Islet precursor cell (in vitro differentiated cells): ENCODE measurements at places on chromosomes 11 and 22.
A peak's percentile ranks its signal among the peaks of the same experiment; 100 is the strongest.

GRCh38 chr11:130675917-130676316, 227.5 kb downstream of the ADAMTS15 start:
- DNase-seq, result no peak

- DNase-seq, result peak; percentile 86
These were observed 18.1 kb upstream of the BDNF start for GRCh38 chr11:27718346-27718862.

DNA sequence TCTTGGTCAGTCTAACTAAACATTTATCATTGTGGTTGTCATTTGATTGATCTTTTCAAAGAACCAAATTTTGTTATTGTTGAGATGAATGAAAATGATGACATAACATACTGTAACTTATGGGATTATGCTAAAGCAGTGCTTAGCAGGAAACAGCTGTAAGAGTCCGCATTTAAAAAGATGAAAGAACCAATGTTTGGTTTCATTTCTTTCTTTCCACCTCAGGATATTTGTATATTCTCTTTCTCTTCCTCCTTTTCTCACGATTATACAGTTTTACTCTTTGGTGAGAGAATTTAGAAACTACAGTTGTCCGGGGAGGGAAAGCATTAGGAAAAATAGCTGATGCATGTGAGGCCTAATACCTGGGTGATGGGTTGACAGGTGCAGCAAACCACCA, 23.1 kb downstream of the PIH1D2 start:
- DNase-seq, result no peak

DNA sequence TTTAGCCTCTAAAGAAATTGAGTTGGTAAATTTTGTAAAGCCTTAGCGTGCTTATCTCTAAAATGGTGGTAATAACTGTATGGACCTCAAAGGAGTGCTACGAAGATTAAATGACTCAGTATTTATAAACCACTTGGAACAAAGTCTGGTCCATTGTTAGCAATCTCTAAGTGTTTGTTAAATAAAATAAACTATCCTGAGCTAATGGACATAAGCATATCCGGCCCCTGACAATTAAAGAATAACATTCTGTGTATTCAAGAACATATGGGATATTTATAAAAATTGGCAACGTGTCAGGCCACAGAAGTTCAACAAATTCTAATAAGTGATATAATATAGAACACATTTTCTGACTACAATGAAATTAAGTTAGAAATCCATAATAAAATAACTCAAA, 71.0 kb downstream of the MYEOV start:
- DNase-seq, result no peak

- no peak for DNase-seq
These were observed 5.4 kb upstream of the SAA2 start for GRCh38 chr11:18253778-18254338.

DNA sequence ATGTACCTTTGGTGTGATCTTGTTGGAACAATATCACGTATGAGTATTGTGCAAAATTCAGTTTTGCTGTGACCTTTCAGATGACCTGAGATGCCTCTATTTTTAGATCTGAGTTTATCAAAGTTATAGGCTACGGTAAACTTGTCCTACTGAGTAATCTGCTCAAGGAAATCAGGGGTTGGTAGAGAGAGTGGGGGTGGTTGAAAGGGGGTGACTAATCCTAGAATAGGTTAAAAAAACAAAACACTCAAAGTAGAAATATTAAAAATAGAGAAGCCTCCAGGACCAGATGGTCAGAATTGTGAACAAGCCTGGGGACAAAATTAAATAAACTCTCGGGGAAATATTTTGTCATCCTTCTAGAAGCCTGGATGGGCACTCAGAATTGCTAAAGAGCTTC, 59.9 kb upstream of the C11orf87 start:
- DNase-seq, result no peak

GRCh38 chr11:65113361-65113756, 1.7 kb downstream of the TM7SF2 start:
- no peak for DNase-seq
